ENCODE measurements at places on chromosomes 1 and 21. TPM values are rescaled to one million over a fixed set of nuclear protein-coding genes. Genes with fewer than 3 reads are reported as not detected.

Gene RIMS3
- 2.6 TPM for total RNA-seq

Gene UMODL1
- not detected for total RNA-seq

Gene ASCL5
- not detected for total RNA-seq

Gene GJA4
- not detected for total RNA-seq

Gene TTLL7
- total RNA-seq = 18.7 TPM

Gene NPR1
- total RNA-seq = not detected

Gene COL16A1
- 6.7 TPM for total RNA-seq

Gene ESRRG
- total RNA-seq = 0.90 TPM

Gene TAS1R1
- total RNA-seq = not detected

Gene MX1
- 3.6 TPM for total RNA-seq

Gene CCDC27
- total RNA-seq = not detected

Gene NBPF4
- total RNA-seq = not detected

Gene LGR6
- not detected for total RNA-seq

Gene BCL2L15
- not detected for total RNA-seq

All from SK-MEL-5 (cell line).